ENCODE measurements at places on chromosomes 5 and 9. TPM values are rescaled to one million over a fixed set of nuclear protein-coding genes. Genes with fewer than 3 reads are reported as not detected.

- no peak for DNase-seq
Measured at GRCh38 chr5:112338681-112339337, 80.3 kb downstream of the EPB41L4A start.

DNA sequence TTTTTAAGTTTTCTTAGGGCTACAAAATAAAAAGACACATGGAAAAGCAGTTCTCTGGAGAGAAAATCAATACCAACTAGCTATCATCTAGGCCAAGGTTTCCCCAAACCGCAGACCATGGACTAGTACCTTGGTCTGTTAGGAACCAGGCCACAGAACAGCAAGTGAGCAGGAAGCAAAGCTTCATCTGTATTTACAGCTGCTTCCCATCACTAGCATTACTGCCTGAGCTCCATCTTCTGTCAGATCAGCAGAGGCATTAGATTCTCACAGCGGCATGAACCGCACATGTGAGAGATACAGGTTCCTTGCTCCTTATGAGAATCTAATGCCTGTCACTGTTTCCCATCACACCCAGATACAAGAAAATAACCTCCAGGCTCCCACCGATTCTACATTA is 1907.6 kb upstream of the ACO1 start:
- DNase-seq = no peak

DNA sequence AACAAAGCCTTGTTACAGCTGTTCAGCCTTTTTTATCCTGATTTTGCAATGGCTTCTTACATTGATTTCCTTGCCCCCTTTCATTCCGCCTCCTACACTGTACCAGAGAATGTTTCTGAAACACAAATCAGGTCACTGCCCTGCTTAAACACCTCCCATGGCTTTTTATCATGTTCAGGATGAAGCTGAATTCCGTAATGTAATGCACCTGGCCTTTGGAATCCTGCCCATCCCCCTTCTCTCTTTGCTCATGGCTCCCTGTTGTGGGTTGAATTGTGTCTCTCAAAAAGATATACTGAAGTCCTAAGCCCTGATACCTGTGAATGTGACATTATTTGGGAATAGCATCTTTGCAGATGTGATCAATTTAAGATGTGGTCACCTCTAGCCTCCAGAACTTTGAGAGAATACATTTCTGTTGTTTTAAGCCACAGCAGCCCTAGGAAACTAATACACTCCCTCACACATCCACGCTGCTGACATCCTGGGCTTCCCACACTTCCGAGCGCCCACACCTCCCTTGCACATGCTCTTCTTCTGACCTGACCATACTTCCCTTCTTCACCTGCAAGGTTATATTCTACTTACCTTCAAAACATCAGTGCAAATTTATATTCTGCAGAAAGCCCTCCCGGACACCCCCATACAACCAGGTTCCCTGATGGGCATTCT is 101.2 kb downstream of the DNAH5 start:
- DNase-seq = no peak

DNA sequence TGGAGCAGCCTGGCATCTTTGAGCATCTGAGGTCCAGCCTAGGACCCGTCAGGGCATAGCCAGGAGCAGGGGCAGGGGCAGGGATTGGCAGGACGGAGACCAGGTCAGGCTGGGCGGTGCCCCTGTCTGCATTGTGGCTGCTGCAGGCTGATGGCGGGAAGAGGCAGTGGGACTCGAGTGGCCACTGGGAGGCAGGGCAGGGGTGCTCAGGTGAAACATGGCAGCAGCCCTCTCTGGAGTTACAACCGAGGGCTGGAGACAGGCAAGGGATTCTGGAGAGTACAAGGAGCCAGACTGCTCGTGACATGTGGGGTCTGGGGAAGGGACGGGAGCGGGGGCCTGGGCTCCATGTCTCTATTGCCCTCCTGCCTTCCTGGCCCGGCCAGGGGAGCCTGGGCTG is 97.4 kb upstream of the RAPGEF1 start:
- peak; percentile 16 for DNase-seq

- no peak for DNase-seq
Measured at GRCh38 chr9:98040212-98040611, 16.3 kb upstream of the NANS start.

DNA sequence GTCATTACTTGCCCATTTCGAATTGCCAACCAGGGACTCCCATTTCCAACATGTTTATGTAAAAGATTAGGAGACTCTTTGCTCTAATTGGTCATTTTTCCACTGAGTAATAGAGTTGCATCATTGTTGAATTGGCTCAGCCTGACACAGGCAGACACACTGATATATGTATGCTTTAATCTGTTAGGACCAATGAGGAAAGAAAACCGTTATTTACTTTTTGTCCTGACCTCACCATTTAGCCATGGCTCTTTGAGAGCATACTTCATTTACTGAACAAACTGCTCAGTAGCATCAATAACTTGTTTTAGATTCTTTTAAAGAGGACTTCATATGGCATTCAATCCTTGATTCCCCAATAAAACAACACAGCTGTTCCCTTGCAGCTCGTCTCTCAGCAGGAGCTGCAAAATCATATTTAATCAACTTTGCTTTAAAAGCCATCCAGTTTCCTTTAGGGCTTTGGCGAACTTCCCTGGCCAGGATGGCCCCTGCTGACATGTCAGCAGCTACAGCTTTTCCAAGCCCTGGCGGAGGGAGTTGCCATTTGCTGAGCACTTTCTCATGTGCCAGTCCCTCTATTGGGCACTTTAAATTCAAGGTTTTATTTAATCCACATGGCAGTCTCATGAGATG is 251.5 kb upstream of the TNC start:
- DNase-seq = no peak

DNA sequence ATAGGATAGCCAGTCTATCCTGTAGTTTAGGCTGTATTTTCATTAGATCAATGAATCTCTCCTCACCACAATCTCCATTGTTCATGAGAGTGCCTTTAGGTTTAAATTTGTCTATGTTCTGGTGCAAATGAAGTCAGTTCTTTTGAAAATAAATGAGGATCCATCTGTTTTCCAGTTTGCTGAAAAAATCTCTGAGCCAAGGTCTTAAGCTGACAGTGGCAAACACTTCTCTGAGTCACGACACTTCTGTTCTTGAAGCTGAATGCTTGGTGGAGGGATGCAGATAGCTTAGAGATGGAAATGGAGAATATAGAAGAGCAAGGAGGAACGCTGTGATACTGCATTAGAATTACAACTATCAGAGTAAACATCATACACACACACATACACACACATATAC is 34.9 kb downstream of the DMRTA1 start:
- no peak for DNase-seq

DNA sequence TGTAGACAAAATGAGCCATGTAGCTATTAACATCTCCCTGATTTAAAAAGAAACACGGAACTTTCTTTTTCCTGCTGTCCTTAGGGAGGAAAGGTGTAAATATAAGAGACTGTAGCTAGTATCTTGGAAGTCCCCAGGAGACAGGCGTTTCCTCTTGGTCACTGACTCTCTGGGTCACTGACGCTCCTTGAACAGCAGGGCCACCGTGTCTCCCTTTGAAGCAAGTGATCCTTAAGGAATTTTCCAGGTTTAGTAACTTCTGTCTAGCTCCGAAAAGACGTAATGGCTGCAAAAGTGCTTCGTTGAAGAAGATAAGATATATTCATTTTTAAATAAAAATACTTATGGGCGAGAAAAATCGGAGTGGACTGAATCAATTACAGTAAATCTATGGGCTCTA is 745 bp upstream of the CLTA start:
- no peak for DNase-seq

- peak; percentile 29 for DNase-seq
Measured at GRCh38 chr5:90161414-90161813, 248.1 kb downstream of the CETN3 start.

- DNase-seq = no peak
Measured at GRCh38 chr9:133711428-133712220, 26.5 kb downstream of the SARDH start.

- no peak for DNase-seq
Measured at GRCh38 chr9:113603773-113604172, 140.2 kb downstream of the RGS3 start.

DNA sequence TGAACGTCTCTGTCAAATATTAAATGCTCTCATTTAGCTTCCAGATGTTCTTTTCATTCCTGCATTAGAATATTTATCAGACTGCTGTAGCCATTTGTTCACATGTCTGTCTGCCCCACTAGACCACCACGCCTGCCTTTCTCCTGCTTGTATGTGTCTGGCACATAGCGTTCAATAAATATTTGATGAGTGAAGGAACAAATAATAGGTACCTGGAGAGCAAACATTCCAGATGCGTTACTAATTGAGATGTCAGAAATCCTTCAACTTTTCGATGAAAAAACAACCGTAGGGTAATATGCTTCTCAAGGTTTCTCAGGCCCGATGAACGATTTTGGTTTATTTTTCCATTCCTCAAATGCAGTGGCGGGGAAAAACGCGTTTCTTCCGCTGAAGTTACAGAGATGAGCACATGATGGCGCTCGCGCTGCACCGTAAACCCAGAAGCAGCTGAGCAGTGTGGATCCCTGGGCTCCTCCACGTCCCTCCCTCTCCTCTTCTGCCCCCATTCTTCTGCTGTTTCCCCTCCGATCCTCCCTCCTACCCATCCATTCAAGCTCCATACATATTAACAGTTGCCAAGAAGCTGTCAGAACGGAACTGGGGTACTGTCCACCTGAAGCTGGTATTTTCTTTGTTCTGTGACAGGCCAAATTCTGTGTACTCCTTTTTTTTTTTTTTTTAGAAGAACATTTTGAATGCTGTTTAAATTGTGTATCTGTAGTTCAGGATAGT is 245.4 kb downstream of the MPDZ start:
- DNase-seq = no peak

DNA sequence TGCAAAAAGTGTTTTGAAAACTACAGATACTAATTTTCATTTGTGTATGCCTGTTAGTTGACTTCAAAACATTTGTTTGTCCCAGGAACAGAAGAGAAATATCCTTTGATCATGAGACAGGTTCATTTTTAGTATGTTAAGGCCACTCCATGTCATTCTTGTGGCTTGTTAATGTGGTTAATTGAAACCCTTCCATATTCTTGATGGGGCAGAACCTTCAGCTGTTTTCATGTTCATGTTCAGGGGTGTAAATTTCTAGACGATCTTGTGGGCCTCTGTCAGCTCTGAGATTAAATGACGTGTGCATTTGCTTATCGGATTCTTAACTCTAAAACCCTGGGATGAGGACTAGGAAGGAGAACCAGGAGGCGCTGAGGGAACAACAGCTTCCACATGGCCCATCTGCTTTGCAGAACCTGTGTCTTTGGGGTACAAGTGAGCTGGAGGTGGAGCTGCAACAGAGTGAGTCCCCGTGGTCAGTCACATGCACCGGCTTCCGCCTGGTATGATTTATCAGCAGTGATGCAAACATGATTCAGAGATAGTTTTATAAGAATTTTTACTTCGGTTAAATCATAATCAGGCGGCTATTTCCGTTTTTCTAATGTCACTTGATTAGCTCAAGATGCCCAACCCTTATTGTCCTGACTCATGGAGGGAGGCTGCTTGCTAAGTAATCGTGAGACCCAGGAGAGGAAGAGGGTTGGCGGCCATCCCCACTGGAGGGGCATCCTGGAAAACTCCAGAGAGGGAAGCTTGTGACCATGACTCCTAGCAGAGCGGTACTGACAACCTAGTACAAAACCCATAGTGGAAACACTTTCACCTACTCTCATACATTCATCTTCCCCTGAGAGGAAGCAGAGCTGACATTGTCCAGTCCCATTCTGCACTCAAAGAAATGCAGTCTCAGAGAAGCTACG is 138.4 kb downstream of the C9orf152 start:
- DNase-seq = no peak

DNA sequence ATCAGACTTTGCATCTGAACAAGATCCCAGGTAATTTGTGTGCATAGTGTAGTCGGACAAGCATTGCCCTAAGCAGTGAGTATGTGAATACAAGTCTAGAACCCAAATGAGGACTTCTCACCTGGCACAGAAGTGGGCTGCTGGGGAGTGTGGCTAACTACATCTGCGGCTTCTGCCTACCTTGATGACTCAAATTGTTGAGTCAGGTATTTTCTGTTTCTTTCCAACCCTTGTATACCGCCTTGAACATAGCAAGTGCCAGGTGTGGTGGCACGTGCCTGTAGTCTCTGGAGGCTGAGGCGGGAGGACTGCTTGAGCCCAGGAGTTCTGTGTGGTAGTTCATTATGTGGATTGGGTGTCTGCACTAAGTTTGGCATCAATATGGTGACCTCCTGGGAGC is 7.9 kb upstream of the JADE2 start:
- no peak for DNase-seq

- DNase-seq = no peak
Measured at GRCh38 chr5:174972291-174972690, 247.9 kb downstream of the MSX2 start.

- no peak for DNase-seq
Measured at GRCh38 chr9:38362852-38363588, 29.5 kb upstream of the ALDH1B1 start.

GRCh38 chr5:7869474-7870136 is 657 bp downstream of the MTRR start:
- no peak for DNase-seq

DNA sequence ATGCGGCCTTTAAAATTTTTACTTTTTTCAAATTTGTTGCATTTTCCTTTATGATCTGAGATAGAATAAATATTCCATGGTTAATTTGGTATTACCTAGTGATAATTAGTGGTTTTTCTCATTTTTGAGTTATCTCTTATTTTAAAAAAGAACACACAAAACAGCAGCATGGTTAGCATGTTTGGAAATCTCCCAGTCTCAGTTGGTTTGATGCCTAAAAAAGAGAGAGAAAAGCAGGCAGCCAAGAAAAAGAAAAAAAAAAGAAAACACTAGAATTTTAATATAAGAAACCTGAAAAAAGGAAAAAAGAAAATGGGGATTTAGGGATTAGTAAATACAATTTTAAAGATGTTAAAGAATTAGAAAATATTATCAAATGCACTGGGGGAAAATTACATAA is 15.3 kb downstream of the SUSD1 start:
- DNase-seq = no peak

- no peak for DNase-seq
Measured at GRCh38 chr9:1759009-1759408, 256.1 kb upstream of the SMARCA2 start.

Gene C5orf58
- total RNA-seq = under 0.01 TPM

Gene ANKRD34B
- under 0.01 TPM for total RNA-seq

Gene SPATA31A3
- not detected for total RNA-seq

Gene ERBIN
- total RNA-seq = 19.4 TPM

Gene MARCOL
- total RNA-seq = not detected

Gene FASTKD3
- total RNA-seq = 4.6 TPM

Gene LOX
- 14.3 TPM for total RNA-seq

Gene PCDHGB1
- total RNA-seq = 0.27 TPM

Measured in hematopoietic multipotent progenitor cell (in vitro differentiated cells).